ENCODE measurements at places on chromosomes 12 and 14.

DNA sequence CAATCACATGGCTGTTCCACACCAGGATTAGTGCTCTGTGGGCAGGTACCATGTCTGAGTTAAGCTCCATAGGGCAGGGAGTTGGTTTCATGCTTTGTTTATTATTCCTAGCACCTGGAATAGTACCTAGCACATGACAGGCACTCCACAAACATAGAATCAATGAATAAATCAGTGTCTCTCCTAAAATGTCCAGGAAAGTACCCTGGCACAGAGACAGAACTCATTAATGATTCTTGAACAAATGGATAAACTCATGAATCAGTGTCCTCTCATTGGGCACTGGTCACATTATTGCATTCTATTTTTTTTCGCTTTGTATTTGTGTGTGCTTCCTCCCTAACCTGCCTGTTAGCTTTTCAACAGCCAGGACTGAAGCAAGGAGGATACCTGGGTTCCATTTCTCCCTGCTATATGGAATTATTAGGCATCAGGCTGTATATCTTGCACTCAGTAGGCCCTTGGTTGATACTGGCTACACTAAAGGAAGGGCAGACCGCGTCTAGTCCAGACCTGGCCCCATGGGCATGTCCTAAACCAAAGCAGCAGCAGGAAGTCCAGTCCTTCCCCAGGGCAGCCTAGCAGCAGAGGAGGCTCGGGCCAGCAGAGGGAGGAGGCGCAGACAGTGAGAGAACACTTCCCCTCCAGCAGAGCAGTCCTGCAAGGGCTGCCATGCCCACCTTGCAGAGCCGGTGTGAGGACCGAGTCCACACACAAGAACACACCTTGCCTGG, 18.4 kb downstream of the HDAC7 start:
- no peak for DNase-seq

DNA sequence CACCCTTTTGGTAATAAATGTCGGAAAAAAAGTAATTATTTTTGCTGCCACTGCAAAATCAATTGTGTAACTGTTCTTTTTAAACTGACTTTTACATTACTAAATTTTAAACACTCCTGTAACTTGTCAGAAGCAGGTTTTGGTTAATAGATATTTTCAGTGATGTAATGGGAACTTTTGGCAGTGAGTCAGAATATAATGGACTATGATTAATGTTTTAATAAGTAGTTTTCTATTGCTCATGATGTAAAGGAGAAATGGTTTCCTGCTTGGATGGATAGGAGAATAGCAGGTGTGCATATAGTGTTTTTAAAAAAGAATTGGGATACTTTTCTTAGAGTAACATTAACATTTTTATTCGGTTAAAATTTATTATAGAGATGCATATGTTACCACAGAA, 58.8 kb downstream of the TRMT5 start:
- no peak for DNase-seq

DNA sequence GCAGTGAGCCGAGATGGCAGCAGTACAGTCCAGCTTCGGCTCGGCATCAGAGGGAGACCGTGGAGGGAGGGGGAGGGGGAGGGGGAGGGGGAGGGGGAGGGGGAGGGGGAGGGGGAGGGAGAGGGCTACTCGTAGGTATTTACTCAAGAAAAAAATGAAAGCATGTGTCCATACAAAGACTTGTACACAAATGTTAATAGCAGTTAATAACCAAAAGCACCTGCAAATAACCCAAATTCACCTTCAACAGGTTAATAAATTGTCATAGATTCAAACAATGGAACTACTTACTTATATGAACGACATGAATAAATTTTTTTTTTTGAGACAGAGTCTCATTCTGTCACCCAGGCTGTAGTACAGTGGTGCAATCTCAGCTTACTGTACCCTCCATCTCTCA, 152.4 kb downstream of the BRMS1L start:
- peak; percentile 17 for DNase-seq

DNA sequence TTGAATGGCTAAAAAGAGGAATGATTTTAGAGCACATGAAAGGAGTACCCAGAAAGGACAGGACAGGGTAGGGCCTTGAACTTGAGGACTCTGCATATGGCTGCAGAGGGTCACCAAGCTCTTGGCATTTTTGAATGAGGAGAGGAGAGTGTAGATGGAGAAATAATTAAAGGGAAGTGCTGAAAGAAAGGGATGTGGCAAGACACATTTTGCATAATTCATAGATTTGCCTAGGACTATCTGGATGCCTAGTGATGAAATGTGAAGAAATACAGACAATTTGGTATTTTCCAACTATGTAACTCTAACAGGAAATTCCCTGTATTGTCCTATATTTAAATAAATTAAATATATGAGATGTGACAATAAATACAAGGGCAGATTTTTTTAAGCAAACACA, 27.5 kb upstream of the MDM1 start:
- DNase-seq: no peak

GRCh38 chr14:50677527-50678063, 9.5 kb upstream of the SAV1 start:
- DNase-seq: no peak

- DNase-seq: no peak
These were observed 211.1 kb downstream of the SPTSSA start for GRCh38 chr14:34250959-34251358.

- no peak for DNase-seq
These were observed 1168.3 kb downstream of the BCL11B start for GRCh38 chr14:98103705-98104104.

DNA sequence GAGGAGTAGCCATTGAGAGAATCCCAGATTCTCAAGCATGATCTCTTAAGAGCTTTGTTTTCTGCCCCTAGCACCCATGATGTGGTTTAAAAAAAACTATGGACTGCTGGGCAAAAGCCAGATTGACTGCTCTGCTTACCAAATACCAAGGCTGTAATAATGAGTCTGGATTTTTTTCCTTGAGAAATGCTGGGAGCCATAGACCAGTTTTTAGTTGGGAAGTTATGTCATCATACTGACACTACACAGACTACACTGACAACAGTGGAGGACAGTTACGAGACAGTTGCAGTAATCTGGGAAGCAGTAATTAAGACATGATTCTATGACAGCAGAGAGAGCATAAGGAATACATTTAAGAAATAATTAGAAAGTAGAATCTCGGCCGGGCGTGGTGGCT, 35.8 kb downstream of the SPATA7 start:
- no peak for DNase-seq

- no peak for DNase-seq
These were observed 48.8 kb downstream of the SYNE2 start for GRCh38 chr14:63901434-63902085.

GRCh38 chr14:85701763-85702162, 171.8 kb downstream of the FLRT2 start:
- no peak for DNase-seq

GRCh38 chr14:34018564-34019244, 67.8 kb upstream of the EGLN3 start:
- peak; percentile 3 for DNase-seq

DNA sequence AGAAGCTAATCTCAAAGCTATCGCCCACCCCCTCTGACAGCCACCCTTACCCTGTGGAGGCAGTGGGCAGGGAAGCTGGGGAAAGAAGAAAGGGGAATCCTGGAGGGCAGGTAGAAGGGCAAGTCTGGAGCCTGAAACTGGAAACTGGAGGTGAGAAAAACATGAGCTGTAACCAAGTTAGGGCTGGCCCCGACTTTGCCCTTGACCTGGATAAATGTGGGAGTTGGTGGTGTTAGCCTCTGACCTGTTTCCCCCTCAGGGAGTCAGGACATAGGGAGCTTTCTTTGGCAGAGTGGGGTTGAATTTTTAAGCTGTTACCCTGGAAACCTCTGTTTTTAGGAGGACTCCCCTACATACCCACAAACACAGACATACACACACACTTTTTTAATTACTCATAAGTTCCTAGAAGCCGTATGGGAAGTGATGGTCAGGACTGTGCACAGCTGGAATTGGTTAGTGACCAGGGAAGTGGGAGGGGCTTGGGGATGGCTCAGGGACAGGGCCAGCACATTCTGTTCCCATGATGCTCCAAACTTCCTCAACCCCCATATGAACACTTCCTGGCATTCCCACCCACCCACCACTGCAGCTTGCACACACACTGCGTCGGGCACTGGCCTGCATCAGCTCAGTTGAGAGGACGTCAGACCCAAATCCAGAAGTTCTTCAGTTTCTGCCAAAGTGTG, 5.0 kb upstream of the MMP19 start:
- DNase-seq: no peak

- no peak for DNase-seq
These were observed 35.8 kb downstream of the CDKL1 start for GRCh38 chr14:50360851-50361250.

DNA sequence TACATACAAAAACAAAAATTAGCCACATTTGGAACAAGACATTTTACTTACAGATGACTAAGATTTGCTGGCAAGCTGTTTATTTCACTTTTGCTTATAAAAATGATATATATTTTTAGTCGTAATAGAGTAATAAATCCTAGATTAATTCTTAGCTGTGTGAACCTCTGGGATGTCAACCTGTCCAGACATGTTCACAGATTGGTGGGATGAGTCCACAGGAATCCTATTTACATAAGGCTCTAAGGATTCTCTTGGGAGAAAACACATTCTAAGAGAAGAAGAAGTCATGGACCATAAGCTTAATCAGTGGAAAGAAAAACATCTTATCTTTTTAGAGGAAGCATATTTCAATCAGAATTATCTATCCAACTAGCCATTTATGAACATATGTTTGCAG, 797.4 kb downstream of the C12orf50 start:
- DNase-seq: no peak

GRCh38 chr12:121582583-121583333, 1.9 kb upstream of the KDM2B start:
- DNase-seq: no peak

DNA sequence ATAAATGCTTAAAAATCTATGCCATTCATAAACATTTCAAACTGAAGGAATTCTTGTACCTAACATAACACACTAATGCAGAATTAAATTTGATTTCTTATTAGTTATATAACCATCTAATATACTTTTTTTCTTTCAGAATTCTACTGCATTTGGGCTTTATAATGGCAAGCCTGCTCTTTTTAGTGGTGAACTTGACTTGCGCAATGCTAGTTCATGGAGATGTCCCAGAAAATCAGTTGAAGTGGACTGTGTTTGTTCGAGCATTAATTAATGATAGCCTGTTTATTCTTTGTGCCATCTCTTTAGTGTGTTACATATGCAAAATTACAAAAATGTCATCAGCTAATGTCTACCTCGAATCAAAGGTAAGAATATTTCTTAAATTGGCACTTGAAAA, 47.3 kb downstream of the GPR137C start:
- DNase-seq: no peak

- no peak for DNase-seq
These were observed 123.5 kb downstream of the CALM1 start for GRCh38 chr14:90520326-90520725.

DNA sequence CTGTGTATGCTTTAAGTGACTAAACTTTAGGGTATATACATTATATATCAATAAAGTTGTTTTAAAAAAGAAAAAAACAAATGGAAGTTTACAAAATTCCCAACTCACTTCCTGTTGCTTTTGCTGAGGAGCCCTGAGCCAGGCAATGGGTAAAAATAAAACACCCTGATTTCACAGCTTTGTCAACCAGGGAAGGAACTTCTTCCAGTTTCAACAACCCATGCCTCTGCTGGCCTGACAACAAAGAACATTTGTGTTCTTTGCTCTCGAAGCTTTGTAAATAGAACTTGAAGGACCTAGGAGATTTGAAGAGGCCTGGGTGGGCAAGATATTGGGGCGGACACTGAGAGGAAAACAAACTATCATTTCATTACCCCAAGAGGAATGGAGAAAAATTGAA, 141.2 kb upstream of the NOS1 start:
- DNase-seq: peak; percentile 68

- DNase-seq: peak; percentile 48
These were observed 914 bp upstream of the PACS2 start for GRCh38 chr14:105313381-105314286.

- DNase-seq: no peak
These were observed 134.6 kb downstream of the BTG1 start for GRCh38 chr12:92010853-92011701.

- DNase-seq: no peak
These were observed 12.2 kb downstream of the TMTC2 start for GRCh38 chr12:82698708-82699564.

GRCh38 chr12:105384220-105384619, 53.7 kb downstream of the C12orf75 start:
- no peak for DNase-seq

DNA sequence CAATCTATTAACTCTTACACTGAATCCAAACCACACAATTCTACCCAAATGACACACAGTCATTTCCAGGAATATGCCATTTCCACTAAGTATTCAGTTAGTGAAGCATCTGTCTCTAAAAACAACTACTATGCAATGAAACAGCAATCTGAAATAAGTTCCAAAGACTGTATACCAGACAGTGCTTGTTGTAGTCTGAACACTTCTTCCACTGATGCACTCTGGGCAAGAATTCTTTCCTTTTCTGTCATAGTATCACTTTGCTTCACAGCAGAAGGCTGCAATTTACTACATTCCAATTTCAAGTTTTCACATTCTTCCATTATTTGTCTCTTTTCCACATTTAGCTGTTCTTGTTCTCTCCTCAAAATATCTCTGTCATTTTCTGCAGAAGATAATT, 25.8 kb downstream of the TRIP11 start:
- no peak for DNase-seq
